ENCODE measurements at places on chromosomes 5 and 9.

GRCh38 chr9:12667892-12668291 lies 25.3 kb upstream of the TYRP1 start:
- DNase-seq = no peak

GRCh38 chr9:131020388-131020787 lies 11.4 kb downstream of the LAMC3 start:
- DNase-seq = no peak

- DNase-seq = no peak
Measured at GRCh38 chr5:157877821-157878220, 18.9 kb upstream of the CLINT1 start.

GRCh38 chr5:64417390-64417789 lies 88.4 kb upstream of the RGS7BP start:
- no peak for DNase-seq

DNA sequence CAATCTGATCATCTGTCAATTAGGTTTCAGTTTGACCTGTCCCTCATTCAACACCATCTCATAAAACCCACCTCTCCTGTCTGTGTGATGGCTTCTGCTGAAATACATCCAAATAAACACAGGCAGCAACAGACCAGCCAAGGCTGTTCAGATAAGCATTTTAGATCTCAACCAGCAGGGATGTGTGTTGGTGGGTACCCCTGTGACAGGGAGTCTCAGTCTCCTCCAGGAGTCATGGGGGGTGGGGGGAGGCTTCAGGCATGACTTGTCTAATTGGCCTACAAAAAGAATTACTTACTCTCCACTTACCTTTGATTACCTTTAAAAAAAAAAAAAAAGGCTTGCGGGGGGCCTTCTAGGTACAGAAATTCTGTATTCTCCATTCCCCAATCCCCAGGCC lies 65.9 kb downstream of the ROR2 start:
- no peak for DNase-seq

- DNase-seq = no peak
Measured at GRCh38 chr5:124546643-124547042, 199.8 kb downstream of the ZNF608 start.

GRCh38 chr9:2082772-2083171 lies 67.6 kb downstream of the SMARCA2 start:
- DNase-seq = no peak

DNA sequence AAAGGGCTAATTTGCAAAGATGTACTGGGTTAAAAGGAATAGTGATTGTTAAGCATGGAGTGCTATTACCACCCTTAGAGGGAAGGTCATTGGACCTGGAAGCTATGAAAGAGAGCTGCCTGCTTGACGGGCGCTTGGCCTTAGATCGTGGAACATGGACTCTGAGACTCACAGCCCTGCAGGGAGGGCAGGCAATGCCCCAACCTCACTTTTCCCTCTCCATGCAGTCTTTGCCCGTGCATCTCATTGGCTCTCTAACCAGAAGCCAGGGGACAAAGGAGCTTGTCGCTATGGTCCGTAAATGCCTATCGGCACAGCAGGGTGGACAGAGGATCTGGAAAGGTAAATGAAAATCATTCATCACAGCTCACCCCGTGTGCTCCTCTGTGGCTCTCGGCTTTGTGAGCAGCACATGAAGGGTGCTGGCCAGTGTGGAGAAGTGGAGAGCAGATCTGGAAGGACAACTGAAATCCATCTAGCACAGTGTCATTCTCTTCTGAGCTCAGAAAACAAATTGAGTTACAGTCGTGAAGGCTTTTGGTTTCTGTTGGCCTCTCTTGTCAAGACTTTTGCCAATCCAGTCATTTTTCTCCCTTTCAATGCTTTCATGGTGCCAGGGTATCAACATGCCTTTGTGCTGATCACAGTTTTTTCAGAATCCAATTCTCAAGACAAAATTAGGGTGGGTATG lies 186.2 kb downstream of the SNX18 start:
- DNase-seq = no peak

DNA sequence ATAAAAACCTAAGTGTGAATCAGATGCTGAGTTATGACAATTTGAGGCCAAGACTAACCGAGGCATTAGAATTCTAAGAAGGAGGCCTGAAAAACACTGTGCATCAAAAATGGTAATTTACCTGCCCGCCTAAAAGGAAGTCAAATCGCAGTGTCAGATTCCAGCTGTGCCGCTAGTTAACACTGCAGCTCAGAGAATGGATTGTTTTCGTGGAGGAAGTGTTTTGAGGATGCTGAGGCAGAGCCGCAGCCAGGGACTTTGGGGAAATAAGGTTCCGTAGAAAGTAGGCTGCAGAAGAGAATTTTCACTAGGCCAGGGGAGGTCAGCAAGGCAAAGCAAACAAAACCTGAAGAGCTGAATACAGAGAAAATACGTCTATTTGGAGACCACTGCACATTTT lies 226.4 kb upstream of the ISL1 start:
- DNase-seq = no peak

GRCh38 chr5:34007621-34008600 lies at the start of gene AMACR:
Gene AMACR (minus strand): TSS chr5:34008050. CDS start chr5:34008019, 31 bp downstream.
- peak; percentile 88 for DNase-seq

GRCh38 chr9:109307380-109308240 lies 13.2 kb downstream of the EPB41L4B start:
- DNase-seq = no peak

Measured in spinal cord (tissue), 10 donors.